ENCODE measurements at places on chromosomes 3 and 15.

- DNase-seq = no peak
Observed at GRCh38 chr15:90203922-90204321, 2.8 kb downstream of the SEMA4B start.

GRCh38 chr3:45792036-45792435, 4.3 kb downstream of the SLC6A20 start:
- no peak for DNase-seq

DNA sequence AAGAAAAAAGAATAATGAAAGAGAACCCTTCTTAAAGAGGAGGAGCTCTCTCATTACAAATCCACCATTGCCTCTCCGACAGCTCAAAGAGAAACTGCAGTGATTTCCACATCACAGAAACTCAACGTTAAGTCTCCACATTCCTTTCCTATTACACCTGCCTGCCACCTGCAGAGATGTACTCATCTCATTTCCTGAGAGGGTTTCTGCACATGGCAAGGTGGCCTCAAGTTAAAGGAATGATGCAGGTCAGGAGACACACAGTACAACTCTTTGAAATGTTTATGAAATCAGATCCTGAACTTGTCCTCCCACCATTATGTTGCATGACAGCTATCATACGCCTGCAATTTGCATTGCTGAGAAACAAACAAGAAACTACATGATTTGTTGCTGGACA, 458.4 kb upstream of the ADAMTS9 start:
- no peak for DNase-seq

- DNase-seq = no peak
Observed at GRCh38 chr15:23022156-23022555, 17.2 kb downstream of the TUBGCP5 start.

DNA sequence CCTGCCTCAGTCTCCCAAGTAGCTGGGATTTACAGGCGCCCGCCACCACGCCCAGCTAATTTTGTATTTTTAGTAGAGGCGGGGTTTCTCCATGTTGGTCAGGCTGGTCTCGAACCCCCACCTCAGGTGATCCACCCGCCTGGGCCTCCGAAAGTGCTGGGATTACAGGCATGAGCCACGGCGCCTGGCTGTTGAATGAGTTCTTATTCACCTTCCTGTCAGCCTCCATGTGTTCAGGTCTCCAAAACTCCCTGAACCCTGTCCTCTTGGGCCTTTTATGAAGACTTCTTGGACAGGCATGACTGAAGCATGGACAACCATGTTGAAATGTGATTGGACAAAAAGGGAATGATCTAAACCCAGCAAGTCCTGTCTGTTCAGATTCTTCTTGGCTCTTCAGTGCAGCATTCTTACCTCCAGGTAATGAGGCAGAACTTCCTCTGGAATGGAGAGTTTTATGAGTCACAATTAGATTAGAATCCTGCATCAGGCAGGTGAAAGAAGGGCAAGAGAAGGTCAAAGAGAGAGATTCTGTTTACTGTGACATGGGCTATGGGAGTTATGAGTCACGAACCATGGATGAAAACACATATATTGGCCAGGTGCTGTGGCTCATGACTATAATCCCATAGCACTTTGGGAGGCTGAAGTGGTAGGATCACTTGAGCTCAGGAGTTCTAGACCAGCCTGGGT, 23.1 kb upstream of the EIF4A2 start:
- DNase-seq = no peak

- DNase-seq = no peak
Observed at GRCh38 chr3:192863091-192863420, 54.6 kb downstream of the MB21D2 start.

DNA sequence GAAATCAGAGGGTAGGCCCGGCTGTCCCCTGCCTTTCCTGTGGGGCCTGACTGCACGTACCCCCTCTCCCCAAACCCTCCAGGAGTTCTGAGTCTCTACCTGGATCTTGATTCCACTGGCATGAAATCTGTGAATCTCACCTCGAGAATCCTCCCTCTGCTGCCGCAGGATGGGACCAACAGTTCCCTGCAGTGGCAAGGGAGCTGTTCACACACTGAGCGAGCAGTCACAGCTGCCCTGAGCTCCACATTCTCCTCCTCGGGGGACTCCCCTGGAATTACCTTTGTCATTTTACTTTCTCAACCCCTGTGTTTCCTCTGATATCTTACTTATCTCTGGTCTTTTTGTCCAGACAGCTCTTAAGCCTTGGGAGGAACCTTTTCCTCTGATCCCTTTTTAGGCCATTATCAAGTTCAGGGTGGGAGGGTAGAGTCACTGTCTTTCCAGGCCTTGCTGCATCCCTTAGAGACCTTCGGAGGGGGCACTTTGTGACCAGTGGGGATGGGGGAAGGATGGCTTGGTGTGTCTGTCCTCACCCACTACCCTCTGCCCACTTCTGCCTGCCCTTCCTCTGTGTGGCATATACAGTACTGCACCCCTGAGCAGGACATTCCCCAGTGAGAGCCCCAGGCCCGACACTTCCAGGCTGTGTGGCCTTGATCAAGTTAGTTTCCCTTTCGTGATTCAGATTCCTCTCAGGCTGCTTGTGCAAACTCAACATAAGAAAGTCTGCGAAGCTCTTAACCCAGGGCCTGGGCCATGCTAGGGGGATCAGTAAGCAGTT, 42.0 kb downstream of the CACNA2D3 start:
- no peak for DNase-seq

GRCh38 chr3:55792742-55793141, 305.6 kb upstream of the WNT5A start:
- DNase-seq = no peak

DNA sequence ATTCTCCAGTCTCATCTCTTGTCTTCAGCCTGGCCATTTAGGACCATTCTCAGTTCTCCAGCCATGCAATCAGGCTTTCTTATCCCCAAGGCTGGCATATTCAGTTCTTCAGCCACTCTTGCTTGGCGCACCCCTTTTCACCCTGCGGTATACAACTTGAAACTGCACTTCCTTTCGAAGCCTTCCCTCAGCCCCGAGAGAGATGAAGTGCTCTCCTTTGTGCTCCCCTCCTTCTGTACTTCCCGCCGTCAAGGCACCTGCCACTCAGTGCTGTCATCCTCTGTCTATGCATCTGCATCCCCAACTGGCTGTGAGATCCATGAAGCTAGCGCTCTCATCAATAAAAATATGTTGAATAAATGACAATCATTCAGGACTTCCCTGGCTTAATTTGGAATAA, 45.7 kb downstream of the MORC1 start:
- DNase-seq = no peak

- DNase-seq = no peak
Observed at GRCh38 chr3:115693868-115694267, 70.6 kb downstream of the GAP43 start.

- no peak for DNase-seq
Observed at GRCh38 chr3:152879130-152879789, 44.3 kb downstream of the P2RY1 start.

- DNase-seq = no peak
Observed at GRCh38 chr3:59677747-59678702, 628.2 kb upstream of the CFAP20DC start.

DNA sequence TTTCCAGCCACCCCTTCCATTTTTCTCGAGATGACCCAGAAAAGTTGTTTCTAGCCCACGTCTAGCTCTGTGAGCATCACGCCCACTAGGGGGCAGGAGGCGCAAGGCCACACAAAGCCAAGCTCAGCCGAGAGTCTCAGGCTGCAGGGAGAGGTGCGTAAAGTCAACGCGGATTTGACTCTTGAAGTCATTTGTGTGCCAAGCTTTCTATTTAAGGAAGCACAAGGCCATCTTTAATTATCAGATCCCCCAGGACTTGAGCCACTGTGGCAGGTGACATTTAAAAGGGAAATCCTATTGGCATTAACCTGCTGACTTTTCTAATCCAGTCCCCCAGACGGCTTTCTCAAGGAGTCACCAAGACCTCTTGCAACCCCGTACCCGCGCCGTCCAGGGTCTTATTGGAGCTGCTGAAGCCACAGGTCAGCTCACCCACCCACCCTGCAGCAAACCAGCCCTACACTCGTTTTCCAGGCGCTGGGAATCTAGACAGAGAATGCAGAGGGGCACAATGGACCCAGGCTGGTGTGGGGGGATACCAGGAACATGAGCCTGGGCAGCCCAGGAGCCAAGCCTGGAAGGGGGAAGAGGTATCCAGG, 62.1 kb downstream of the CAPN7 start:
- no peak for DNase-seq

- DNase-seq = no peak
Observed at GRCh38 chr3:52551118-52551517, 14.7 kb downstream of the UQCC5 start.

DNA sequence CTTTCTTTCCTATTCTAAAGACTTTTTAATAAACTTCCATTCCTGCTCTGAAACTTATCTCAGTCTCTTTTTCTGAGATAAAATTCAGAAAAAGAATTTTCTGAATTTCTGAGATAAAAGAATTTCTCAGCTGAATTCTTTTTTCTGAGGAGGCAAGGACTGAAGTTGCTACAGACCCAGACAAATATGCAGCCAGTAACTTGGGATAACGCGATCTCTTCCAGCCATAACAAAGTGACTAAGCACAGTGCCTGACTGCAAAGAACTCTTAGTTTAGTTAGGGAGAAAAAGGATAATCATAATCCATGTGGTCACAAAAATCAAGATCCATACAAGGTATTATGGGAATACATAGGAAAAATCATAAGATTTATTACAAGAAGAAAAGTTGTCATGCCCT, 222.0 kb upstream of the GAP43 start:
- no peak for DNase-seq

GRCh38 chr3:183387797-183388196, 40.6 kb downstream of the MCF2L2 start:
- DNase-seq = no peak

DNA sequence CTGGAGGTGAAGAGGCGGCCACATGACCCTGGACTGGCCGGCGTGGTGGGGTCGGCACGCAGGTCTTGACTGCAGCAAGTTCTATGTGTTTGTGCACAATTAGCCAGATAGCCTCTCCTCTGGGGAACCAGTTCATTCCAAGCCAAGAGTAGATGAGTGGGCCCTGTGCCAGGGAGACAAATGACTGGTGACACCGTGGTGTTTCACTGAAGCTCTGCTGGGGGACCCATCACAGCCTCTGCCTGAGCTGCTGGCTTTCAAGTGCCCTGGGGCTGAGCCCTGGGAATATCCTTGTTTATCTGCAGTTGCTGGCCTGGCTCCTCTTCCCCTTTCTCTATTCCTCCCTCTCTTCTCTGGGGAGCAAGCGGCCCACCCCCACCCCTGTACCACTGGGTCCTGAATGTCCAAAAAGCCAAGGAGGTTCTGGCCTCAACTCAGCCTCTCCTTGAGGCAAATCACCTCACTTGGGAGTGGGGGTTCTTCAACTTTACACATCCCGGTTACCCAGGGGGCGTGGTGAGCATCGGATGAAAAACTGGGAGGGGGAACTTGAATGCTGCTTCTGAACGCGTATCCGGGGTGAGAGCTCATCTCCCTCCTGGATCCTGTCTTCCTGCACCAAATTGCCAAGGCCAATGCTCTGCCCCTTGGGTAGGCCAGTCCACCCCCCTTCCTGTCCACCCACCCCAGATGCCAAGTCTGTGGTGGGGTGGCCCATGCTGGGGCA, 199.6 kb upstream of the LYSMD4 start:
- no peak for DNase-seq

GRCh38 chr3:12984023-12984823, 89.0 kb downstream of the IQSEC1 start:
- DNase-seq = no peak

- no peak for DNase-seq
Observed at GRCh38 chr3:5690904-5691532, 503.5 kb downstream of the EDEM1 start.

All from NCI-H1417 treated with DMSO at 0.1 percent for 48 hours (cell line).